ENCODE measurements at places on chromosomes 6 and 20. TPM values are rescaled to one million over a fixed set of nuclear protein-coding genes. Genes with fewer than 3 reads are reported as not detected.

- H3K4me3 ChIP-seq, result no peak overlapping the region
- no peaks in the 10 kb centered on the region for H3K27me3 ChIP-seq
- no peak for DNase-seq
- no peak overlapping the region for H3K27ac ChIP-seq
- H3K36me3 ChIP-seq, result no peaks in the 10 kb centered on the region
Observed at GRCh38 chr20:24296477-24297261, 172.8 kb upstream of the SYNDIG1 start.

GRCh38 chr6:70112716-70113115 lies 190.2 kb downstream of the COL9A1 start:
- no peaks in the 10 kb centered on the region for H3K36me3 ChIP-seq
- H3K4me1 ChIP-seq, result no peaks in the 10 kb centered on the region
- no peaks in the 10 kb centered on the region for H3K27me3 ChIP-seq
- no peak overlapping the region for H3K4me3 ChIP-seq
- DNase-seq, result no peak

LINC00237 gene
- not detected for total RNA-seq

DNA sequence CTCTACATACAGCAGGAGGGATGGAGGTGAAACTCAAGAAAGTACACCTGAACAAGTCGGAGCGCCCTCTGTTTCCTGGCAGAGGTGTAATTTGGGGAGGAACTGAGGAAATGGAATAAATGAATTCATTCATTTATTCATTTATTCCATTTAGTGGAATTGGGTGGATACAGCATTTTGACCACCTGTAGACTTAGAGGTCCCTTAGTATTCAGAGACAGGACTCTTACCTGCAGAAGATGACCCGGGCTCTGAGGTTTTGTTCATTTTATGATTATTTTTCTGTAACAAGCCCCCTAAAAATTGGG lies 9.1 kb downstream of the TRIM31 start:
- peaks cover 27% of the 10 kb centered on the region for H3K4me1 ChIP-seq
- no peaks in the 10 kb centered on the region for H3K27me3 ChIP-seq
- H3K36me3 ChIP-seq, result no peaks in the 10 kb centered on the region
- peak overlapping the region; percentile 90 for H3K27ac ChIP-seq

ANGPT4 gene
- total RNA-seq, result 0.98 TPM

DNA sequence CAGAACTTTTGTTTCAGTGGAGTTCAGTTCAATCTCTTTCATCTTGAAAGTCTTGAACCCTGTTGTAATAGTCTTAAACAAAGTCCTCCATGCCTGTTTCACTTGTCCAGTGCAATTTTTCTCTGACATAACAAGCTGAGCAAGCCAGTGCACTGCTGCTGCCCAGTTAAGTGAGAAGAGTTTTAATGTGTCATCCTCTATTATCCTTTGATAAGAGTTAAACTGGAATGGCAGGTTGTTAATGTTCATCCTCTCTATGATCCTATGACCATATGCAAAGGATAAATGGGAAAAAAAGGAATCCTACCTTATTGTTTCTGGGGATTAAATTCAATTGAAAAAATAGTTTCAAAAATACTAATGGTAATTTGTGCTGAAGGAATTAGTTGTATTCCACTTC lies 197.5 kb downstream of the FRK start:
- no peaks in the 10 kb centered on the region for H3K4me1 ChIP-seq
- no peak overlapping the region for H3K27ac ChIP-seq
- H3K27me3 ChIP-seq, result no peaks in the 10 kb centered on the region
- H3K36me3 ChIP-seq, result no peaks in the 10 kb centered on the region
- no peak for DNase-seq

DNA sequence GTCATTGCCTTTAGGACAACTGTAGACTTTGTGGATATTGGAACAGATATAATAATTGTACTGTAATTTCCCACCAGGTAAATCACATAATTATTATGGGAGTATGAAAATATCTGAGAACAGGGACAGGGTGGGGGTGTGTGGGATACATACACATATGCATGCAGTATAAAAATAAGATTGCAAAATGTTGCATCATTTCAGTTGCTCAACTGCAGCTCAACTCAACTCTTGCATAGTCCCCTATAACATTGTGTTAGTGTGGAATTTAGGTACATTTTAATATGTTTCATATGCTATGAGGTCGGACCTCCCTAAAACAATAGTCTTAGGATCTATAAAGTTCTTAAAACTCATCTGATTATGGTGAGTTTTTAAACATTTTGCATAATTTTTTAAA lies 275.0 kb upstream of the FLRT3 start:
- DNase-seq, result no peak
- no peak overlapping the region for H3K4me3 ChIP-seq
- H3K36me3 ChIP-seq, result no peaks in the 10 kb centered on the region
- no peaks in the 10 kb centered on the region for H3K4me1 ChIP-seq
- H3K27me3 ChIP-seq, result no peaks in the 10 kb centered on the region
- H3K27ac ChIP-seq, result no peak overlapping the region

- no peak overlapping the region for H3K27ac ChIP-seq
- H3K36me3 ChIP-seq, result no peaks in the 10 kb centered on the region
- DNase-seq, result no peak
- no peak overlapping the region for H3K4me3 ChIP-seq
- no peaks in the 10 kb centered on the region for H3K4me1 ChIP-seq
Observed at GRCh38 chr6:54248994-54249393, 59.2 kb upstream of the TINAG start.

GRCh38 chr6:90216072-90216977 lies 80.3 kb downstream of the BACH2 start:
- H3K27me3 ChIP-seq, result no peaks in the 10 kb centered on the region
- peaks cover 39% of the 10 kb centered on the region for H3K4me1 ChIP-seq
- H3K36me3 ChIP-seq, result no peaks in the 10 kb centered on the region
- no peak overlapping the region for H3K4me3 ChIP-seq
- DNase-seq, result no peak

Measured in vagina (tissue), 2 donors.